ENCODE measurements at places on chromosomes 1 and 21. TPM values are rescaled to one million over a fixed set of nuclear protein-coding genes. Genes with fewer than 3 reads are reported as not detected.

DNA sequence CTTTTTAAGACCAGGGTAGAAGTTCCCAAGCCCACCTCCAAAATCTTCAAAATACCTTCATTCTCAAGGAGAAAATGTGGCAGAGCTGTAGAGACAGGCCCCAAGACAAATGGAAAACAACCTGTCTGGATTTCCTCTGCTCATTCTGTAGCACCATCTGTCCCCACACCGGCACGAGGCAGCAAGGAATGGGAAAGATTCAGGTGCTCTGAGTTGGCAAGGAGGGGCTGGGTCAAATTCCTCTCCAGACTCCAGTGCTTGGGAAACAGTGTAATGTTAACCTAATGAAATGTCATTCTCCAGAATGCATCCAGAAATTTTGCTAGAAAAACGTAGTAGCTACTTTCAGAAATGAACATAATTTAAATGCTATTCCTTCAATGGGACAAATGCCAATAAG is 9.3 kb downstream of the PABPC4 start:
- DNase-seq = no peak

- no peak for DNase-seq
Measured at GRCh38 chr1:82901561-82901960, 1097.4 kb downstream of the TTLL7 start.

DNA sequence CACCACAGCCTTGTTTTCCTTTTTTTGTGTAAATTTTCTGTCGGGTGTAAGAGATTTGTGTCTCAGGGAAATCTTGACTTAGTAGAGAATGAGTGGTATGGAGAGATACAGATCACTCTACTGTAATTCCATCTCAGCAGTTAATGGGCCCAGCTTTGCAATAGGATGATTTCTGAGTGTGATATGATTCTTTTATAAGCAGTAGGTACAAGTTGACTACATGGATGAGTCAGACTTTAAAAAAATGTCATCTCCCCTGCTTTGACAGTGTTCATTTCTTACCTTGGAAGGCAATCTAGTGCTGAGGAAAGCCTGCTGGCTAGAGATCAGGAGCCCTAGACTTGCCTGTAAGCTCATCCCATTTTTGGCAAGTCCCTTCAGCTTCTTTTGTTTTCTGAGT is 261.9 kb downstream of the RYR2 start:
- no peak for DNase-seq

DNA sequence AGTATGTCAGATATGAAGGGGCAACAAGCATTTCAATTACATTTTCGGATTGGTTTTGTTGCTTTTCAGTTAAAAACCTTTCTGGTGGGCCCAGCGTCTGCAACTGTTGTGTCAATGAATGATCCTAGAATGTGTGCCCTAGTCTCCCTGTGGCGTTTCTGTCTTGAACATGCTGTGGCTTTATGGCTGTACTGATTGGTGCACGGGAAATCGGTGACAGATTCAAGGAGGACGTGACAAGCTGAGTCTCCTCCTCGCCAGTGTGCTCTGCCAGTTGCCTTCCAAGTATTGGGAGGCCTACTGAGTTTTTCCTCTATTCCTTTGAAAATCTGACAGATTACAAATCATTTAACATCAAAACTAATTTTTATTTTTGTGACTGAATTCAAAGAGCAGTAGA is 127.6 kb downstream of the ZP4 start:
- no peak for DNase-seq

GRCh38 chr1:156658496-156658895 is 16.6 kb downstream of the BCAN start:
- DNase-seq = no peak

- DNase-seq = no peak
Measured at GRCh38 chr1:168879896-168880734, 151.1 kb upstream of the DPT start.

GRCh38 chr1:197304638-197305200 is 36.7 kb downstream of the CRB1 start:
- DNase-seq = no peak

DNA sequence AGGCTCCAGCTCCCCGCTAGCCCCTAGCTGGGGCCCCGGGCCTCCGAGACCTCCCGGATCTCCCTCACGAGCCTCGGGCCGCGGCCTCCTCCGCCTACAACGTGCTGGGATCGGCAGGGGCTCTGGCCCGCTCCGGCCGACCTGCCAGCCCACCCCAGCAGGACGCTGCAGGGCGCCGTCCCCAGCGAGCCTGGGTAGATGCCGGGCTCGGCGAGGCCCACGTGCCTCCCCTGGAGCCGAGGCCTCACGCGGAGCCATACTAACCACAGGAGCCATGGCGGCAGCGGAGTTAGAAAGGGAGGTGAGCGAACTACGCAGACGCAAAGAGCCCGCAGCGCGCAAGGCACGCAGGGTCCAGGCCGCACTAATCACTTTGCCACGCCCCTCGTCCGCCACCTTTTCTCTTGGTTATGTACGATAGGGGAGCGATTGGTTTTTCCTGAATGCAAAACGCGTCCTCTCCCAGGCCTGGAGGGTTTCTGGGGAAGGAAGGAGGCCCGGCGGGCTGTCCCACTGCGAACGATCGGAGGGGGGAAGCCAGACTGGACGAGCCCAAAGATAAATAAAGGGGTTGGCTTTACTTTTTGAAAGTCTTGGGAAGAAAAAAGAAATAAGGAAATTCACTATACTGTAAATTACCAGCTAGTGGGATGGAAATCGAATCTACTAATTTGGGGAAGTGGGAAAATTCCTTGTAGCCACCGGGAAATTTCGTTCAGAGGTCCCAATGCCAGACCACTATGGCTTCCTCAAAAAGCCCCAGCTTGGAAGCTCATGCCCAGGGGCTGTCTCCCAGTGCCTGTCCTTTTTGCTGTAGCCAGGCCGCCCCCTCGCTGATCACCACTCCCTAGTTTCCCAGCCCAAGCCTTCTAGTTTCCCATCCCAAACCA is at the start of gene RPL22:
TSS of gene RPL22 (minus strand) at position 298 of the 890 bp plus-strand sequence. CDS start at position 276, 22 bp downstream.
- peak; percentile 99 for DNase-seq

Gene SLC1A7
- total RNA-seq = not detected

DNA sequence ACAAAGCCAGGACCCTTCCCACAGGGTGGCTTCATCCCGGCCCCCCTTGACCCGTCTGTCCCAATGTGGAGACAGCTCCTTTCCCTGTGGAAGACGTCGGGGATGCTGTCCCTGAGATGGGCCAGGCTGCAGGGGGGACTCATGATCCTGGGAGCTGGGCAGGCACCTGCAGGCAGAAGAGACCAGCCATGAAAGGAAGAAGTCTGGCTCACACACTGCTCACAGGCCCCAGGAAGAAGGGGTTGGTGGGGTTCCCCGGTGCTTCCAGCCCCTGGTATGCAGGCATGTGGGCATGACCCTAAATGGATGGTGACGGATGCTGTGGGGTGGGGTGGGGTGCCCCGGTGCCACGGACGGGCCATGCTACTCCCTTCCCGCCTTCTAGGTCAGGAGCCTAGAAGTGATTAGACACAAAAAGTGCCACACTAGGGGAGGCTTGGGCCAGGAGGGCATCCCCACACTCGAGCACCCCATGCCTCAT is 8.3 kb downstream of the ACTRT2 start:
- no peak for DNase-seq

GRCh38 chr1:209839875-209840546 is 12.2 kb downstream of the UTP25 start:
- no peak for DNase-seq

DNA sequence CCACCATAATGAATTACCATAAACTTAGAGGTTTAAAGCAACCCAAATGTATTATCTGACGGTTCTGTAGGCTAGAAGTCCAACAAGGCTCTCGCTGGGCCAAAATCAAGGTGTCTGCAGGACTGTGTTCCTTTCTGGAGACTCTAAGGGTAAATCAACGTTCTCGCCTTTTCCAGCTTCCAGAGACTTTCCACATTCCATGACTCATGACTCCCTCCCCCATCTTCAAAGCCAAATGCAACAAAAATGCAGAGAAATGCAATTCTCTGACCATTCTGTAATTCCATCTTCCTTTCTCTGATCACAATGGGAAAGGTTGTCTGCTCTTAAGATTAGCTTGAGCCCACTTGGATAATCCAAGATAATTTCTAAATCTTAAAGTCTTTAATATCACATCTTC is 287.1 kb downstream of the LTN1 start:
- no peak for DNase-seq

- no peak for DNase-seq
Measured at GRCh38 chr1:151837884-151838221, 1.8 kb downstream of the C2CD4D start.

DNA sequence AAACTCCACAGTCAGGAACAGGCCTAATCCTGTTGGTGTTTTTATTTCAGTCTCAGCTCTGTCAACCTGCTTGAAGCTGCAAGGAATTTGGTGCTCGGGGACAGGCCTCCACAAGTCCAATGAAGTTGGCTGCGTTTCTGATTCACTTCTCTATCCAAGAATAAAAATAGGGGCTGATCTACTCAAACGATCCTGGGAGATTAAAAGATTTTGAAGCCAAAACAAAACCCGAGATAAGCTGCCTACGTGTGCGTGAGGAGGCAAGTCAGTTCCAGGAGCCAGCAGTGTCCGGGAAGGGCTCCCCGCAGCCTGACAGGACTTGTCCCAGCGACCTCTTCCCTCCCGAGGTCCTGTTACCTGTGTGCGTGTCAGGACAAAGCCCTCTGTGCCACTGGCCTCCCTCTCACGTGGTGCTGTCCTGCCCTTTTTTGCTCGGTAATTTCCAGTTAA is 98.0 kb downstream of the ETS2 start:
- no peak for DNase-seq

DNA sequence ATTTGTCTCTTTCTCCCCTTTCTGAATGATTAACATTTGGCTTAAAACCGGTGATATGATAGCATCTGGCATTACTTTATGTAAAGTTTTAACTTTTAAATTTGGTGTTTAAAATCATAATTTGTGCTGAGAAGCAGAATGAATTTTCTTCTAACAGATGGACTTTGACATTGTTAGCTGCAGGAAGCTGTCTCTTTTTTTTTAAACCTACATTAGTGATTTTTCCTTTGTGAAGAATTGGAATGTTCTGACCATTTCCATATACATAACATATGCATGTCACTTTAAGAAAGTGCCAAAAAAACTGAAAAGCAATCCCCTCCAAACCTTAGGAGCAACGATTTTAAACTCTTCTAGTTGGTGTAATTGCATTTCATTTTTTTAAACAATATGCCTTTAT is 22.2 kb downstream of the F3 start:
- DNase-seq = no peak

GRCh38 chr21:33761441-33762036 is 119.2 kb downstream of the ITSN1 start:
- DNase-seq = peak; percentile 53

DNA sequence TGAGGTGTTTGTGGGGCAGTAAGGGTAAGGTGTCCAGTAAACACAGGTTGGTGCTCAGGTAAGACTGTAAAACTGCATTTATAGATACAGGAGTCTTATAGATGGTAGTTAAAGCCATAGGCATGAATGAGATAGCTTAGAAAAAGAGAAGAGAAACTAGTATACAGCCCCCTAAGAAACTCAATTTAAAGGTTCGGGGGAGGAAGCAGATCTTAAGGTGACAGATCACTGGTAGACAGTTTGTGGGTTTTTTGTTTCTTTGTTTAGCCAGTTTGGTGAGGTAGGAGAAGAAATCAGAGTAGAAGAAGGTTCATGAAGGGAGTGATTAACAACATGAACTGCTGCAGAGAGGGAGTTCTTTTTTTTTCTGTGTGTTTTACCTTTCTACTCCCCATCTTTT is 6.1 kb upstream of the AGO3 start:
- DNase-seq = no peak

Gene FOXD2
- total RNA-seq = 0.27 TPM

DNA sequence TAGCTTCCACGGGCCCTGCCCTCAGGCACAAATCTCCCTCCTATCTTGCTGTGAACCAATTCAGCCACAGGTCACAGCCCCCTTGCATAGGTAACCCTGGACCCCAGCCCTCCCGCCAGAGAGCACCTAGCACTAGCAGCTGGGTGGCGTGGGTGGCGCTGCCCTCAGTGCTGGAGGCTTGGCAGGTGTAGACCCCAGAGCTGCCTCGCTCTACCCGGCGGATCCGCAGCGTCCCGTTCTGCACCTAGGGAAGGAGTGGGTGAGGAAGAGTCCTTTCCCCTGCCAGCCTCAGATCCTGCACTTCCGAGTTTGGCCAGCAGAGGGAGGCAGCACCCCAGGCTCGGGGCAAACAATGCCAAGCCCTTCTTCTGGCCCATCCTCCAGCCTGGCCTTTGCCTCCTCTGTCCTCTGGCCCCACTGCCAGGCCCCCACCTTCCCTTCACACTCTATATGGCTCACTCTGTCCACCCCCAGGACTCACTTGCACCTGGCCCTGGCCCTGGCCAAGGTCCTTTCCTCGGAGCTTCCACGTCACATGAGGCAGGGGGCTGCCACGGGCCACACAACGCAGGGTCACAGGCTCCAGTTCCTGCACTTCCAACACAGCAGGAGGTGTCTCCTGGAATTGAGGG is 9.0 kb downstream of the IGSF9 start:
- DNase-seq = peak; percentile 75

Gene RAB3B
- total RNA-seq = under 0.01 TPM

DNA sequence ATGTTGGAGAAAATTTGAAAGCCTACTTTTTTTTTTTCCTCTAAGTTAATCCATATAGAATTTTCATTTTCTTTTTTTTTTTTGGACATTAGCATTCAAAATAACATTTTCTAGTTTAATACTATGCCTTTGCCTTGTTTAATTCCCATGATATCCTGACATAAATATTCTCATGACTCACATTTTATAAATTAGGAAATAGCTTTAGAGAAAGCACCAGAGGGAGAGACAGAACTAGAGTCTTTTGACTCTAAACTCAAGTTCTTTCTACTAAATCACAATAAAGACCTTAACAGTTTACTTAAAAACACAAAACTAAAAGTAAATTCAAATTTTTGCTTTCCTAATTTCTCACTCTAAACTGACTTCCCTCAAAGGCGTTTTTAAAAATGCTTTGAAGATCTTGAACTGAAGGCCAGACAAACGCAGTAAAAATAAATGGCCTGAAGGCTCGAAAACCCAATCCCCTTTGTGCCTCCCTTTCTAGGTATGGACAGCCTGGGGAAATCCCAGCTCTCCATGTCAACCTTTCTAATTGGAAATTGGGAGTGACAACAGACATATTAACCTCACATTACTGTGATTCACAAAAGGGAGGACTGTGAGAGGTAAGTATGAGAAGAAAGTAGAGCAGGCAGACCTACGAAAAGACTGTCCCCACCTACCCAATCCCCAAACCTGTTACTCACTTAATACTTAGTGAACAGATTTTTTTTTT is 104.6 kb downstream of the ENAH start:
- DNase-seq = no peak

DNA sequence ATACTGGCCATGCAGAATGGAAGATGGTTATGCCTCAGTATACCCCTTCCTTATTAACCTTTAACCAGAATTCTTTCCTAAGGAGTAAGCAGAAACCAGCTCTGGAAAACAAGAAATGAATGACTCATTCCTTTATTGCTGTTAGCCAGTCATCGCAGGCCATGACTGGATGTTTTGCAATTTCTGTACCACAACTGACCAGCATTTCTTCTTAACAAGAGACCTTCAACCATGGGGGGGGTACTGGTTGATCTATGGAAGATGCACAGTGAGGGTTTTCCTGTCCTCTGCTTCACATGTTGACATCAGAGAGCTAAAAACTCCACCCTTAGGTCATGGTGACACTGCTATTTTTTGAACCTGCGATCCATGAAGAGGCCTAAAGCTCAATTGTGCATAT is 28.0 kb upstream of the RNF2 start:
- DNase-seq = no peak
